ENCODE measurements at places on chromosomes 13 and 19. TPM values are rescaled to one million over a fixed set of nuclear protein-coding genes. Genes with fewer than 3 reads are reported as not detected.
A peak's percentile ranks its signal among the peaks of the same experiment; 100 is the strongest.

- H3K36me3 ChIP-seq, result peaks cover 52% of the 10 kb centered on the region
- no peaks in the 10 kb centered on the region for H3K27me3 ChIP-seq
- H3K4me1 ChIP-seq, result no peaks in the 10 kb centered on the region
- H3K27ac ChIP-seq, result no peak overlapping the region
- no peak overlapping the region for H3K4me3 ChIP-seq
- no peak for DNase-seq
These were observed 27.8 kb downstream of the AP1M1 start for GRCh38 chr19:16225279-16226183.

DNA sequence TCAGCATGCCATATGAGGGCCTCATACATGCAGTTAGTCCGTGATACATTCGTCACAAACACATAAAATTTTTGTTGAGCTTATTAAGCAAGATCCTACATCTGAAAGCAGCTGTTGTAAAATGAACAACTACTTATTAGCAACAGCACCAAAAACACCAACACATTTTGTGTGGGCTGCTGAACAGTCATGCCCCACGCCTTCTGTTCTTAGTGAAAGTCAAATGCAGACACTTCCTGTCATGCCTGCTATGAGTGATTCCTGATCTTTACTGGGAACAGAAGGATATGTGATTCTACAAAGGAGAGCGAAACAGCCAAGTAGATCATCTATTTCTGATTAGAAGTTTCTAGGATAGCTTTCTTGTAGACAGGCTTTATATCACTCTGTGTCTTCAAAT lies 4.2 kb upstream of the B3GLCT start:
- no peaks in the 10 kb centered on the region for H3K27me3 ChIP-seq
- no peak for DNase-seq

DNA sequence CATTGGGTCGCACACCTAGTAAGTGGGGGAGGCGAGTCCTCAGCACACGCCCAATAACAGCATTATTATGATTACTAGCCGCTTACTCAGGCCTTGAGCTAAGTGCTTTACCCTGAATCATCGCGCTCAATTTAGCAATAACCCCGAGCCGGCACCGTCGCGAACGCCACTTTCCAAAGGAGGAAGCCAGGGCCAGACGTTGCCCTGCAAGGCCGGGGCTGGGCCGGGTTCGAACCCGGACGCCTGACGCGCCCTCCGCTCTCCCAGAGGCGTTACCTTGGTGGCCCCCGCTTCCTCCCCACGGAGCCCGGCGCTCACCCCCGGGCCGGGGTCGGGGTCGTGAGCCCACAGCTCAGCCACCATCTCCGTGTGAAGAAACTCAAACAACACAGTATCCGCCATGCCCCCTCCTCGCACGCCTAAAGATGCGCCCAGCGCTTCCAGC lies at the start of gene TRAPPC6A:
Gene TRAPPC6A (minus strand): TSS at position 421 of the 445 bp plus-strand sequence. CDS start 19 bp downstream, at position 402.
- no peak for DNase-seq
- peak within 1 kb of the TSS; percentile 91 for H3K4me3 ChIP-seq
- peaks cover 30% of the 10 kb centered on the region for H3K4me1 ChIP-seq
- H3K36me3 ChIP-seq, result peaks cover 8% of the 10 kb centered on the region
- no peaks in the 10 kb centered on the region for H3K27me3 ChIP-seq

DNA sequence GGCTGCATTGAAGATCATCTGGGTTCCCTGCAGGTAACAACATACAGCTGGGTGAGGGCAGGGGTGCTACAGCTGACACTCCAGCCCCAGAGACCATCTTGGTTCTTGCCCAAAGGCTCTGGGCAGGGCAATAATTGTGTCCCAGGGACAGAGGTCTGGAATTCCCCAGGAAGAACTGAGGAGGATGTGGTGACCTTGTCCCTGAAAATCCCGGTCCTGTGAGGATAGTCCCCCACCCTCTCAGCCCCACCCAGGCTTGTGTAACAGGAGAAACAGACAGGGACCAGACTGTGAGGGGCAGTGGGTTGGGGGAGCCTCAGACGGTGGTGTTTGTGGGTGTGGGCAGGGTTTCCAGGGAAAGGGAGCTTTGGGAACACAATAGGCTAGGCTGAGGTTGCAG lies 63.5 kb downstream of the COLGALT1 start:
- H3K4me1 ChIP-seq, result peaks cover 7% of the 10 kb centered on the region
- H3K4me3 ChIP-seq, result no peak overlapping the region
- peaks cover 20% of the 10 kb centered on the region for H3K27me3 ChIP-seq
- no peaks in the 10 kb centered on the region for H3K36me3 ChIP-seq
- no peak overlapping the region for H3K27ac ChIP-seq

- no peaks in the 10 kb centered on the region for H3K27me3 ChIP-seq
- DNase-seq, result no peak
- H3K4me3 ChIP-seq, result no peak overlapping the region
- no peaks in the 10 kb centered on the region for H3K36me3 ChIP-seq
- H3K27ac ChIP-seq, result no peak overlapping the region
- H3K4me1 ChIP-seq, result no peaks in the 10 kb centered on the region
These were observed 1286.4 kb downstream of the PCDH9 start for GRCh38 chr13:65943708-65944107.

GRCh38 chr19:23913931-23914330 lies 755 bp upstream of the ZNF726 start:
- H3K36me3 ChIP-seq, result peaks cover 29% of the 10 kb centered on the region
- no peaks in the 10 kb centered on the region for H3K27me3 ChIP-seq
- DNase-seq, result no peak
- H3K4me3 ChIP-seq, result peak overlapping the region; percentile 94
- peaks cover 14% of the 10 kb centered on the region for H3K4me1 ChIP-seq

The POU2F2 gene
- total RNA-seq, result 43.6 TPM

DNA sequence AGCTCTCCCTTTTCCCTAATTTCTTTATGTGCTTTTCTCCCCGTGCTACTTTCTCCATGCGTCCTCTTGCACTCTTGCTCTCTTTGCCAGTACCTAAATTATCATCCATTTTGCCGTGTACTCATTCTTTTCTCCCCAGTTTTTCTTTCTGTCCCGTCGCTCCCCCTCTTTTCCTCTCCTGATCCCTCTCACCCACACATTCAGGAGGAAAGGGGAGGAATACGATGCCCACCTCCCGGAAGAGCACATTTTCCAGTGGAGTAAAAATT lies 821 bp downstream of the ZNF616 start:
- H3K27ac ChIP-seq, result peak overlapping the region; percentile 97
- H3K4me3 ChIP-seq, result peak overlapping the region; percentile 96
- peaks cover 27% of the 10 kb centered on the region for H3K4me1 ChIP-seq
- H3K27me3 ChIP-seq, result no peaks in the 10 kb centered on the region

The OR7D2 gene
- total RNA-seq, result 0.09 TPM

- no peaks in the 10 kb centered on the region for H3K4me1 ChIP-seq
- peaks cover 22% of the 10 kb centered on the region for H3K27me3 ChIP-seq
- no peaks in the 10 kb centered on the region for H3K36me3 ChIP-seq
- H3K4me3 ChIP-seq, result no peak overlapping the region
These were observed 3.4 kb downstream of the FCAR start for GRCh38 chr19:54877471-54877870.

DNA sequence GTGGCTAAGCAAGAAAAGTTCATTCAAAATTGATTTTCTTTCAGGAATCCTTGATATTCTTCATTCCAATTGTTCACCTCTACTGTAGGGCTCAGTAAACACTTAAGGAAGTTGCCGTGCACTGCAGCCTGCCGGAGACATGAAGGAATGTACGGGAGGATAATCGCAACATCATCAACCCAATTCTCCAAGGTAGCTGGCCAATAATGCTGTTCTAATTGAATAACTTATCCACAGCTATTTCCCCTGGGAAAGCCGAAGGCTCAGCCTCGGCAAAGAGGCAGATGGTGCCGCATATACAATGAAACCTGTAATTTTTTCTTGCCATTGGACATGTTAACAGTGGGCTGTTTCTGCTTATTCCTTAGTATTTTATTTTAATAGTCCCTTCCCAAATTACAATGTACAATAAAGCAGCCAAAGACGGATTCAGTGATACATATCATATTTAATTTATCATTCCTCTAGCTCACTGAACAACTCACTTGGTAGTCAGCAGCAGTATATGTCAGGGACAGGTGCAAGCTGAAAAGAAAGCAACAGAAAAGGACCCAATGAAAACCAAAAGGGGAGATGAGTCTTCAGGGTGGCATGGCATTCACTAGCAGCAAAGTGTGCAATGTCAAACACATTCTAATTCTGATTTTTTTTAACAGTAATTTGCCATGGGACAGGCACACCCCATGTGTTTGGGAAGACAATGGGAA lies 420.5 kb upstream of the KLF12 start:
- H3K27ac ChIP-seq, result no peak overlapping the region
- H3K27me3 ChIP-seq, result no peaks in the 10 kb centered on the region
- H3K4me3 ChIP-seq, result no peak overlapping the region
- H3K36me3 ChIP-seq, result no peaks in the 10 kb centered on the region
- DNase-seq, result no peak
- H3K4me1 ChIP-seq, result peaks cover 6% of the 10 kb centered on the region

GRCh38 chr19:38583985-38584305 lies 33.8 kb downstream of the MAP4K1 start:
- no peak overlapping the region for H3K27ac ChIP-seq
- no peak for DNase-seq
- peaks cover 6% of the 10 kb centered on the region for H3K36me3 ChIP-seq
- no peaks in the 10 kb centered on the region for H3K27me3 ChIP-seq

The ZNF415 gene
- total RNA-seq, result 3.3 TPM

The AMH gene
- 1.9 TPM for total RNA-seq

GRCh38 chr13:37023871-37024270 lies 23.3 kb downstream of the EXOSC8 start:
- peaks cover 24% of the 10 kb centered on the region for H3K36me3 ChIP-seq
- no peak overlapping the region for H3K4me3 ChIP-seq

GRCh38 chr19:10979951-10980381 lies 19.1 kb downstream of the SMARCA4 start:
- H3K4me3 ChIP-seq, result no peak overlapping the region
- peak overlapping the region; percentile 83 for H3K27ac ChIP-seq

DNA sequence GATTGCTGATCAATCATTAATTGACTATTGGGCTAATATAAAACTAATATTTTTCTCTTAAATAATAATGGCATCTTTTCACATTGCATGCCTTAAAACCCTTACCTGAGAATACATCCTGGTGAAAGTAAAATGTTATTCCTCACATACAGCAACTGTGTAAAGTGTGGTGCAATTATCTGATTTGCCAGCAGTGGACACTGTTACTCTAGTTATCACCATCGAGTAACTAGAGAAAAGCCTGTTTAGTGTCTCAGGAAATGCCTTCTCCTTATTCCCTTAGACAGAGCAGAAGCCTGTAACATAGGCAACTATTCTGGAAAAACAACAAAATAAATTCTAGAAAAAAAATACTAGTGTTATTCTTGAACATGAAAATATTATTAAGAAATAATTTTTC lies 459.8 kb downstream of the FGF14 start:
- H3K4me1 ChIP-seq, result no peaks in the 10 kb centered on the region
- no peak overlapping the region for H3K4me3 ChIP-seq
- H3K27me3 ChIP-seq, result peaks cover 9% of the 10 kb centered on the region

DNA sequence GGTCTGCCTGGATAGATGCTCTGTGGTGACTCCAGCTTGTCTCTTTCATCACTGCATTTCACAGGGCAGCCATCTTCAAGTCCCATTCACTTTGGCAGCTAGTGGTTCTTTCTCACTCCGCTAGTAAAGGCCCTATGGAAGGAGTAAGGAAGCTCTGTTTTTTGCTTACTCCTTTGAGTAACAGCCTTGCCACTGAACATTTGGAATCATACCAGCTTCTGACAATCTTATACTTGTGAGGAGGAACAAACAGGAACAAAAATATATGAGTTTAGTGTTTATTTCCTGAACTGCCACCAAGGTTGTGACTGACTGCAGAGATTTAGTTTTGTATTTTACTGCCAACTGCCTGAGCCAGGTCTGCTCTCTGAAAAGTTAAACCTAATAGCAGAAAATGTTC lies 38.7 kb downstream of the KCTD4 start:
- peaks cover 13% of the 10 kb centered on the region for H3K4me1 ChIP-seq
- no peaks in the 10 kb centered on the region for H3K27me3 ChIP-seq
- H3K4me3 ChIP-seq, result no peak overlapping the region
- H3K36me3 ChIP-seq, result peaks cover 37% of the 10 kb centered on the region
- DNase-seq, result no peak

The HRC gene
- not detected for total RNA-seq

- peaks cover 12% of the 10 kb centered on the region for H3K4me1 ChIP-seq
- H3K36me3 ChIP-seq, result peaks cover 14% of the 10 kb centered on the region
- H3K27ac ChIP-seq, result peak overlapping the region; percentile 68
- H3K4me3 ChIP-seq, result no peak overlapping the region
- no peaks in the 10 kb centered on the region for H3K27me3 ChIP-seq
These were observed 9.4 kb upstream of the DPY19L3 start for GRCh38 chr19:32396046-32396652.

The DZIP1 gene
- 0.39 TPM for total RNA-seq

The MEDAG gene
- total RNA-seq, result not detected

The SNRPA gene
- 465 TPM for total RNA-seq

The S1PR2 gene
- total RNA-seq, result 8.1 TPM

DNA sequence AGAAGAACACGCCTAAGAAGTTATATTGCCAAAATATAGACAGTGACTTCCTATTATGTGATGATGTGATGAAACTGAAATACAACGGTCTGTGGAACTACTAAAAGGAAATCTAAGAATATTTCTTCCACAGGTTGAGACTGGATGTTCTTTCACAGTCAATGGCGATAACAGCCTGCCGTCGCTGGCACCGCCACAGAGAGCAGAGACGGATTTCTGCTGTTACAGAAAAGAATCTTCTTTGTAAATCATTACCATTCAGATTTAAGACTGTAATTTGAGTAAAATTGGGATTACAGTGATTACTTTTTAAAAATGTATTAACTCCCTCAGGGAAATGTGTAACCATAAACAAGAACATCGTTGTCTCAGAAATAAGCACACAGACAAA lies 100.8 kb downstream of the TUBGCP3 start:
- H3K4me1 ChIP-seq, result no peaks in the 10 kb centered on the region
- peaks cover 44% of the 10 kb centered on the region for H3K36me3 ChIP-seq
- H3K27me3 ChIP-seq, result no peaks in the 10 kb centered on the region
- no peak for DNase-seq

- no peaks in the 10 kb centered on the region for H3K27me3 ChIP-seq
- peak overlapping the region; percentile 68 for H3K4me3 ChIP-seq
- DNase-seq, result peak; percentile 93
- H3K36me3 ChIP-seq, result no peaks in the 10 kb centered on the region
These were observed 85.0 kb upstream of the UBL3 start for GRCh38 chr13:29935309-29935981.

Data from activated CD4-positive, alpha-beta T cell treated with anti-CD3 and anti-CD28 coated beads for 36 hours (primary cell).